ENCODE measurements at places on chromosomes 5 and 9.

- DNase-seq: no peak
Observed at GRCh38 chr9:77417566-77417965, 230.6 kb downstream of the GNA14 start.

DNA sequence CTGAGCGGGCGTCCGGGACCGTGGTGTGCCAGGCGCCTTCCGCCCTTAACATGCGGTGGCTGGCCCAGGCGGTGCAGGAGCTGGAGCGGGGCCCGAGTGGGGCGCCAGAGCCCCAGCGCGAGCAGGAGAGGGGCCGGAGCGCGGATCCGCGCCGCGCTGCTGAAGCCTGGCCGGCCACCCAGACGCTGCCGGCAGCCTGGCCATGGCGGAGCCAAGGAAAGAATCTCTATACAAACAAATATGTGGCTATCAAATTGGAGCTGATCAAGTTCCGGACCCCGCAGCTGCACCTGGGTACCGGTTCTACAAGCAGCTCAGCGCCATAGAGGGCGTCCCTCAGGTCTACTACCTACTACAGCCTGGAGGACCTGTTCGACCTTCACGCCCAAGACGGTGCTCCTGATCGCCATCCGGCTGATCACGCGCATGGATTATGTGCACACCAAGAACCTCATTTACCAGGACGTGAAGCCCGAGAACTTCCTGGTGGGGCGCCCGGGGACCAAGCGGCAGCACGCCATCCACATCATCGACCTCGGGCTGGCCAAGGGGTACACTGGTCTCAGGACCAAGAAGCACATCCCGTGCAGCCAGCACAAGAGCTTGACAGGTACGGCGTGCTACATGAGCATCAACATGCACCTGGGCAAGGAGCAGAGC is 55.8 kb downstream of the JAK2 start:
- no peak for DNase-seq

DNA sequence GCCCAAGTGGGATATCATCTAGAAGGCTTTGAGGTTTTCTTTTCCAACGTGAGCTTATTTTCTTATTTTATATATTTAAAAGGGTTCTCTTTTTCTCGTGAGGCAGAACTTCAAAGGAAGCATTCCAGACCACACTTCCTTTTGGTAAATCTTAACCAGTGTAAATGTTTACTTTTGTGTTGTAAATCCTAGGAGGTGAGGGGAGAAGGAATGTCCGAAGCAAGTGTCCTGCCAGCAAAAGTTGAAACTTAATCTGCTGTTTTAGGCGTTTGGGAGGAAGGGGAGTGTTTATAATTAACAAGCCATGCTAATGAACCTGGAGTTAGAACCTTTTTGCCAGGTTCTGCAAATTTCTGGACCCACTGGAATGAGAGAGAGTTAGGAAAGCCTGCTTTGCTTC is 37.9 kb downstream of the WWC1 start:
- no peak for DNase-seq

GRCh38 chr5:99179206-99179605 is 250.4 kb upstream of the CHD1 start:
- DNase-seq: no peak

GRCh38 chr5:173324115-173325001 is 3.9 kb downstream of the STC2 start:
- no peak for DNase-seq

GRCh38 chr5:125372694-125373631 is 626.5 kb upstream of the ZNF608 start:
- no peak for DNase-seq

GRCh38 chr5:132103969-132104391 is 30.4 kb downstream of the CSF2 start:
- DNase-seq: peak; percentile 18

DNA sequence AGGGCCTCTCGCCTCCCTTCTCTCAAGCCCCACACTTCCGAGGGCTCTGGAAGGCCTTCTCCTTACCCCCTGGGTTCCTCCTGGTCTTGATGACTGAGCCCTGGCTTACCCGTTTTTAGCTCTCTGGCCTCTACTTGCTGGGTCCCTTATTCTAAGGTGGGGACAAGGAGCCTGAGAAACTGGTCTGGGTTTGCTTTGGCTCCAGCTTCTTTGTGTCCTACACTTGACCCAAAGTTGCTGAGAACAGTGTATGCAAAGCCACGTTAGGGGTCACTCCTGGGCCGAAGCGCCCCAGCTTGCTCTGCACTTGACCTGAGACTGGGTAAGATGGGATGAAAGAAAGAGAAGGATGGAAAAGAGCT is 788 bp downstream of the ZNF346 start:
- no peak for DNase-seq

All from CD4-positive, alpha-beta T cell treated with Interleukin-10 for 1 hour (primary cell).